ENCODE measurements at places on chromosomes 16 and 17.

GRCh38 chr16:48831076-48831722 is 221.2 kb upstream of the N4BP1 start:
- DNase-seq, result no peak

DNA sequence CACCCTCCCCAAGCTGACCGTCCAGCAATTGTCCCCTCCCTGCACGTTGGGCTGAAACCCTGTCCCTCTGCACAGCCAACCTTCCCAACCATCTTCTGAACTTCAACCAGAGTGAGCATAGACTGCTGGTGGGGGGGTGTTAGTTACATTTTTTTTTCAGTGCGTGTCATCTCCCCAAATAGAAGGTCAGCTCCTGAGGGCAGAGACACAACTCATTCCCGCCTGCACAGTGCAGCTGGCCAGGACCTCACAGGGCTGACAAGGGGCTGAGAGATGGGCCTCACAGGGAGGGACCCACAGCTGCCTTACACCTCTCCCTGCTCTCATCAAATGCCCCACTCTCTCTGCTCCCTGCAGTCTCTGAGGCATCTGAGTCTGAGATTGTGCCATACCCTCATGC is 8.4 kb downstream of the SRL start:
- DNase-seq, result no peak

- DNase-seq, result no peak
Measured at GRCh38 chr17:9232591-9233270, 211.4 kb downstream of the NTN1 start.

GRCh38 chr16:84177741-84178073 is 9.2 kb downstream of the TAF1C start:
- peak; percentile 54 for DNase-seq

DNA sequence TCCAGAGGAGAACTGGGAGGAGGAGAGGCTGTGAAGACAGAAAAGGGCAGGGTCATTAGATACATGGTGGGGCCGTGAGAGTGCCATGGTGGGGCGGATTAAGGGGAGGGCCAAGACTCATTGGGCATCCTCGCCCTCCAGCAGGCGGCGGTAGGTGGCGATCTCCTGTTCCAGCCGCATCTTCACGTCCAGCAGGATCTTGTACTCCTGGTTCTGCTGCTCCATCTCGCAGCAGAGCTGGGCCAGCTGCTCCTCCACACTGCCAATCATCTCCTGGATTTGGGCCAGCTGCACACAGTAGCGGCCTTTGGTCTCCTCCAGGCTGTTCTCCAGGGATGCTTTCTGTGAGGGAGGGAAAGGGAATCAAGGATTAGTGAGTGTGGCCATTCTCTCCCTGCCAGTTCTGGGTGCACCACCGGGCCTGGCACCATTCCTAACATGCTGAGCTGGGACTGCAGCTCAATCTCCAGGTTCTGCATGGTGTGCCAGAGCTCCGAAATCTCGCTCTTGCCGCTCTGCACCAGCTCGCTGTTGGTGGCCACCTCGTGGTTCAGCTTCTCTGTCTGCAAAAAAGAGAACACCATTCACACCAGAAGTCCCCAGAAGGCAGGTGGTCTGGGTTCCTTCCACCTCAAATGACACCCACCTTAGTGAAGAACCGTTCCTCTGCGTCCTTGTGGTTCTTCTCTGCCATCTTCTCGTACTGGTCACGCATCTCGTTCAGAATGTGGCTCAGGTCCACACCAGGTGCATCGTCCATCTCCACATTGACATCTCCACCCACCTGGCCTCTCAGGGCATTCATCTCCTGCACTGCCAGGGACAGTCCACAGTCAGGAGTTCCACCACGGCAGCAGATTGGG is 129.0 kb downstream of the CCDC144A start:
- no peak for DNase-seq

DNA sequence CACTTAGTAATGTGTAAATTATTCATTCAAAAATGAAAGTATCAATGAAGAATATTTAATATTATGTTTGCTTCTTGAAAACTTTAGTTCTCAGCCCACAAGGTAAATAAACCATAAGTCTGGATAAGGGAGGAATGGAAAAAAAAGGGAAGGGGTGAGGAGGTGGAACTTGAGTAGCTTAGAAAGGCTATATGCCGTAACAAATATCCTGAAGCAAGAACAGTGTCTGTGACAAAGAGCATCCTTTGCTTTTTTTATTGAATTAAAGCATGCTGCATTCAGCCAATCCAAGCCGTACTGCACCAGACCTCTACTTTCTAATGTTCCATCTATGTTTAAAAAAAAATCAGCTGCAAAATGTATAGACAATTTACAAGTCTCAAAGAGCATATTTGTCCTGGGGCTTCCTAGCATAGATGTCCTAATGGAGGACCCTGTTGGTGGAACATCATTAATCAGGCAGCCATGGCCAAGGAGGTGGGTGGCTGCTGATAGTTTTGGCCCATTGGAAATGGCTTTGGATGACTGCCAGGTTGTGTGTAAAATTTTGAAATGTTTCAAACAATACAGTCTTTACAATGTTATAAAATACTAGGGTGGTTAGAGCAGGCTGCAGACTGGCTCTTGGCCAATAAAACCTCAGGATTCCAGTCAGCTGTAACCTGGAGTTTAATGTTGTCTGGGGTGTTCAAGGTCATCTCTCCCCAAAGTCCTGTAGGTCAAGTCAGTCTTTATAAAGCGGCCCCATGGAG is 895.8 kb upstream of the SOX9 start:
- DNase-seq, result no peak

GRCh38 chr17:17523001-17523730 is 27.0 kb upstream of the RASD1 start:
- no peak for DNase-seq

DNA sequence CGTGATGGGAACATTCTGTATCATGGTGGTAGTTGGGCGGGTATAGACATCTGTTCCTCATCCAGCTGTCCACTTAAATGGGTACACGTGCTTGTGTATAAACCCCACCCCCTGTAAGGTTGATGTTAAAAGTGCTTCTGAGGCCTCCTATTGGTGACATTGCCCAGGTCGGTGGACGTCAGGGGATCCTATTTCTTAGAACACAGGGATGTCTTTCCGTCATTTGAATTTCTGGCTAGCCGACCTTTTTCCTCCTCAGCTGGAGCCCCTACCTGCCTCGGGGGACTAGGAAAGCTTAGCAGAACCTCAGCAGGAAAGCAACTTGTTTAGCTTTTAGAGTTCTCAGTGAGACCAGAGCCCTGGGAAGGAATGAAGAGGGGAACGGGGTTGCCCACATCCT is 16.6 kb upstream of the CRISPLD2 start:
- no peak for DNase-seq

GRCh38 chr17:67525239-67526135 is 148.4 kb downstream of the PITPNC1 start:
- DNase-seq, result no peak

DNA sequence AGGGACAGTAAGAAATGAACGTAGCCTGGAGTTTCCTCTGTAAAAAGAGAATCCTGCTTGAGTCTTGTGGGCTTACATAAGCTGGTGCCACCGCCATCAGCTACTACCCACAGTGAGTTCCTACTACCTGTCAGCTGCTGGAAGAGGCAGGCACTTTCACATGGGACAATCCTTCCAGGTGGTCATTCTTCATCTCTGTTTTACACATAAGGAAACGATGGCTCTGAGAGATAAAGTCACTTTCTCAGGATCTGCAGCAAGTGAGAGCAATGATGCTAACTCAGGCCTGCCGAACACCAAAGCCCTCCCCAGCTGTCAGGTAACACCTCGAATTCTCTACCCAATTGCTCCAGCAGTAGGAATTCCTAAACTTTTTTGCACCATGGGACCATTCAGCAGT is 26.6 kb downstream of the PIK3R5 start:
- DNase-seq, result no peak

- no peak for DNase-seq
Measured at GRCh38 chr17:61813211-61813610, 50.1 kb downstream of the BRIP1 start.

DNA sequence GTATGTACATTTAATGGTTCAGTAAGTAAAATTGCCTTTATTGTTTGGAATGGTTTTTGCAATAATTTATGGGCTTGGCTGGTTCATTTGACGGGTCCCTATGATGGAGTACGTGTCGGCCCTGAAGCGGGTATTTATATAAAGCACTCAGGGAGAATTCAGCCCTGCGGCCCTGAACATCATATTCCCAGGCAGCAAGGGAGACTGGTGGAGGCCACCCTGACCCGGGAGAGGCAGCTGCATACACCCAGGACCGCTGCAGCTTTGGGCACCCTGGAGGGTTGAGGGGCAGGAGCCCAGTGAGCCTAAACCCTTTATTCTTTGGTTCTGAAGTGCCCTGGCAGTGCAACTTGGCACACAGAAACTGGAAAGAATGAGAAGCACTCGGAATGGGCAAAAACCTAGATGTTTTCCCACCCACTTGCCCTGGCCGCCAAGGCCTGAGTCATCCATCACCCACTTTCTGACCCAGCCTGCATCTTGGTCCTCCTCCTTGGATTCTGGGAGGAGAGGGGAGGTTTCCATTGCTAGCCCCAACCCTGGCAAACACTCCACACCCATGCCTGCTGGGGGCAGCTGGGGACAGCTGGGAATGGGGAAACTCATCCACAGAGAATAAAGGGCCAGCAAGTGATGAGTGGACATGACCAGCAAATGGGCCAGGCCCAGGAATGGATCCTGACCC is 162.2 kb upstream of the TNRC6C start:
- DNase-seq, result no peak

DNA sequence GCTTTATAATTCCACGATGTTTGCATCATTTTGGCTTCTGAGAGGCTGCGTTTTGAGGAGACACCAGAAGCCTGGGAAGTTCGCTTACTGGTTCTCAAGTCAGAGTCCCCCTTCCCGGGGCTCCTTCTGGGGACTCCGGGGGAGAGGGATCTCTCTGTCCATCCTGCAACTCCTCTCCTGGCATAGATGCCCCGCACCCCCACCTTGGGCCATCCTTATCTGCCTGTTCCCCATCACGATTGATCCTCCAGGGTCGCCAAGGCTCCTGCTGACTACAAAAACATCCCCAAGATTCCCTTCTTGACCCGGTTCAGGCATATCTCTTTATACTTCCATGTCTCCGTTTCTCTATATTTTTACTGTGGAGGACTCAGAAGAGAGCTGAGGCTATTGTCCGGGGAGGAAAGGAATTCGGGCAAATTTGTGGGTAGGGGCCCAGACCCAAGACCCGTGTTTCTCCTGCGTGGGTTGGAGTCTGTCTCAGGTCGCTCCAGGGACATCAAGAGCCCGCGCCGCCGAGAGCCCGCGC is 18.4 kb upstream of the HOXB13 start:
- no peak for DNase-seq

GRCh38 chr16:84281074-84281473 is 13.6 kb upstream of the WFDC1 start:
- no peak for DNase-seq

- DNase-seq, result no peak
Measured at GRCh38 chr17:64196601-64197000, 66.5 kb downstream of the TEX2 start.

DNA sequence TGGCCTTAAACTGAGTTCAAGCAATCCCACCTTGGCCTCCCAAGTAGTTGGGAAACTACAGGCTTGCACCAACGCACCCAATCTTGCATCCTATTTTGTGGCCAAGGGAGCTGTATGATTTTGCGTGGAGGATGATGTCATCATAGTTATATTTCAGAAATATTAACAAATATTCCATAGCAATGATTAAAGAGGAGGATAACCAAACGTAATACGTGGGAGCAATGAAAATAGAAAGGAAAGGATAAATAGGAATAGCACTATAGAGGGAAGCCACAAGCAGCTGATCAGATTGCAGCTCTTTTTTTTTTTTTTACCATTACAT is 2.2 kb upstream of the YWHAE start:
- no peak for DNase-seq

- peak; percentile 18 for DNase-seq
Measured at GRCh38 chr16:47732523-47733111, 271.5 kb downstream of the PHKB start.

Data from SW480 (cell line).